ENCODE measurements at places on chromosomes 1 and 21.

GRCh38 chr1:162548170-162548569 is 13.4 kb upstream of the UAP1 start:
- DNase-seq: no peak

DNA sequence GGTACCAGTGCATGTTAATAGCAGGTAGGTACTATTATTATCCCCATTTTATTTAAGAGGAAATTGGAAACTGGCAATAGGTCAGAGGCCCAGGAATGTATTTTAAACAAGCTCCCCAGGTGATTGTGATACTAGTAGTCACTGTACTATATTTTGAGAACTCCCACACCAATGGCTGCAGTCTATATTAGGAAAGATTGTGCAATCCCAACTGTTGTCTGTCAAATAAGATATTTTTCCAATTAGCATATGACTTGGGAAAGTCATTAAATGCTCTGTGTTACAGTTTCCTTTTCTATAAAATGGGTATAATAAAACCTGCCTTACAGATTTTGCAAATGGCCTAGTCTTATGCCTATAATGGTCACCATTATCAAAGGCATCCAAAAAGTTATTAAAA is 94.2 kb upstream of the DMRTA2 start:
- DNase-seq: no peak

DNA sequence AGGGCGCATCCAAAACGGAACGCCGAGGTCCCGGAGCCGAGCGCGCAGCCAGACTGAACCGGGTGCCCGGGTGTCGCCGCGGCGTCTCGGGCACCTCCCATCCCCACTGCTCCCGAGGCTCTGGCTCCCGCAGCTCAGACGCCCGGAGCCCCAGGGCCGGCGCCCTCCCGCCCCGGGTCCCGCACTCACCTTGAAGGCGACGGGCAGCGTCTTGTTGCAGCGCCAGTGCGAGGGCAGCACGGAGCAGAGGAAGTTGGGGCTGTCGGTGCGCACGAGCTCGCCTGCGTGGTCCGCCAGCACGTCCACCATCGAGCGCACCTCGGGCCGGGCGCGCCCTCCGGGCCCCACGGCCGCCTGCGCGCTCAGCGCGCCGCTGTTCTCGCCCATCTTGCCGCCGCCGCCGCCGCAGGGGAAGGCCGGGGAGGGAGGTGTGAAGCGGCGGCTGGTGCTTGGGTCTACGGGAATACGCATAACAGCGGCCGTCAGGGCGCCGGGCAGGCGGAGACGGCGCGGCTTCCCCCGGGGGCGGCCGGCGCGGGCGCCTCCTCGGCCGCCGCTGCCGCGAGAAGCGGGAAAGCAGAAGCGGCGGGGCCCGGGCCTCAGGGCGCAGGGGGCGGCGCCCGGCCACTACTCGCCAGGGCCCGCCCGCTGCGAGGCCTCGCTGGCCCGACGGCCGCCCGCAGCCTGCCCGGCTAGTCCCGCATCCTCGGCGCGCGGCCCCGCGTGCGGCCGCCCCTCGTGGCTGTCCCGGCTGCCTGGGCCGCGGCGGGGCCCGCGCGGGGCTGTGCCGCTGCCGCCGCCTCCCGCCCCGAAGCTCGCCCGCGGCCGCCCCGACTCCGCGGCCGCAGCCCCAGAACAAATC is 447 bp downstream of the RUNX3 start:
- peak; percentile 52 for DNase-seq

GRCh38 chr1:205285381-205286101 is 36.0 kb downstream of the NUAK2 start:
- peak; percentile 53 for DNase-seq

- no peak for DNase-seq
Measured at GRCh38 chr1:36964830-36965229, 69.5 kb downstream of the GRIK3 start.

GRCh38 chr1:85359874-85360721 is 83.7 kb upstream of the BCL10 start:
- no peak for DNase-seq

- DNase-seq: no peak
Measured at GRCh38 chr1:107544285-107544684, 403.4 kb downstream of the NTNG1 start.

GRCh38 chr1:12445257-12445656 is 172.8 kb downstream of the DHRS3 start:
- DNase-seq: no peak

- DNase-seq: no peak
Measured at GRCh38 chr1:54872036-54872331, 15.0 kb downstream of the DHCR24 start.

DNA sequence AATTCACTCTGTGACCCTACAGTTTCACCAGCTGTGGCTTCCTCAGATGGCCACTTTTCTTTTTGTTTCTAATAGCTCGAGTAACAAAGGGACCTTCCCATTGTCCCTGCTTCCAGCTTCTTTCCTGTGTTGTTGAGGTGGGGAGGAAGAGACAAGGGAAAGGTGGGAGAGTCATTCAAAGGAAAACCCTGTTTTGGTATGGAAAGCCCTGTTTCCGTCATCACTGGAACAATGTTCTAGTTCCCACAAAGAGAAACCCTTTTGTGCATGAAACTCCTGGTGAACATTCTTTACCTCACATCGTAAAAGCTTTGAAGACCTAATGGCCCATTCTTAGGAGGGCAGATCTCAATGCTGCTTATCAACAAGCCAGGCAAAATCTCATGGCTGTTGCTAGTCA is 62.2 kb downstream of the ABCA4 start:
- no peak for DNase-seq

DNA sequence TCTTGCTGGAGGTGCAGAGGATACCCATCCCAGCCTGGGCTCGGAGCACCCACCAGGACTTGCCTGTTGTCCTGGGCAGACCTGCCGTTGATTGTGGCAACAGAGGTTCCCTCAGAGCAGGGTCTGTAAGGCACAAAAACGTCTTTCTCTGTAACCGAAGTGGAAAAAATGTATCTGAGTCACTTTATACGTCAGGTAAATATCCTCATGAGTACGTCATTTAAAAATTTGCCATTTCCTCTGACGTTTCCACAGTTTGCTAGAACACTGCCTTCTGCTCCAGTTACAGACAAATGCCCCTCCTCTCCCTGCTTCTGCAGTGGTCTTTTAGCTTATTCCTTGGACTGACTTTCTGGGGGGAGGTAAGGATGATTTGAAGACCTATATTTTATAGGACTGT is 326.8 kb downstream of the HHAT start:
- DNase-seq: no peak

GRCh38 chr21:32312976-32313375 is 14.3 kb downstream of the MRAP start:
- no peak for DNase-seq

- no peak for DNase-seq
Measured at GRCh38 chr1:206809504-206810084, 37.3 kb upstream of the IL10 start.

DNA sequence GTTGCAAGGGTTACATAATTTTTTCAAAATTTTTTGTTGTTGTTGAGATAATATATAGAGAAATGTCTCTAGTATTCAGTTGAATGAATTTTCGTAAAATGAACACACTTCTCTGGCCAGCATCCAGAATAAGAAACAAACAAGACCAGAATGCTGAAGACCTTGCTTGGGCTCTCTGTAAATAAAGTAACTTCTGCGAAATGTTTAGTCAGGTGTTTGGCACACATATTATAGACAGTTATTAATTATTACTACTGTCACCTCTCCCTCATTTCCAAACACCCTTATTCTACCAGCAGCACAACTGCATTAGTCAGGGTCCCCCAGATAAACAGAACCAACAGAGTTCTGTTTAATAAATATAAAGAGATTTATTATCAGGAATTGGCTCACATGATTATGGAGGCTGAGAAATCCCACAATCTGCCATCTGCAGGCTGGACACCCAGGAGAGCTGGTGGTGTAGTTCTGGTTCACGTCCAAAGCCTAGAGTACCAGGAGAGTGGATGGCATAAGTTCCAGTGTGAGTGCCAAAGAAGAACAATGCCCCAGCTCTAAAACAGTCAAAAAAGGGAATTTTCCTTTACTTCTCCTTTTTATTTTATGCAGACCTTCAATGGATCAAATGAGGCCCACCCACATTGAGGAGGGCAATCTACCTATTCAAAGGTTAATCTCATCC is 44.1 kb upstream of the KCND3 start:
- DNase-seq: no peak

- no peak for DNase-seq
Measured at GRCh38 chr1:23400324-23401114, 24.0 kb downstream of the TCEA3 start.

- DNase-seq: peak; percentile 3
Measured at GRCh38 chr1:230863449-230863848, 4.9 kb downstream of the C1orf198 start.

- DNase-seq: no peak
Measured at GRCh38 chr1:46449223-46450159, 40.1 kb upstream of the DMBX1 start.

GRCh38 chr1:27891196-27891889 is 19.0 kb downstream of the THEMIS2 start:
- DNase-seq: peak; percentile 46

All from stimulated activated CD4-positive, alpha-beta T cell treated with anti-CD3 and anti-CD28 coated beads, Interleukin-2, amount 100 ng/mL, for 24 hours (primary cell).